Right cardiac atrium (tissue), 5 donors: ENCODE measurements at places on chromosomes 1 and 21. TPM values are rescaled to one million over a fixed set of nuclear protein-coding genes. Genes with fewer than 3 reads are reported as not detected.

Gene TLR5
- total RNA-seq = 6.4 TPM

Gene CACNA1S
- not detected for total RNA-seq

Gene TFAP2E
- 0.31 TPM for total RNA-seq

Gene PROK1
- total RNA-seq = not detected

- no peak for DNase-seq
Observed at GRCh38 chr1:227758366-227758765, 23.1 kb downstream of the SNAP47 start.

DNA sequence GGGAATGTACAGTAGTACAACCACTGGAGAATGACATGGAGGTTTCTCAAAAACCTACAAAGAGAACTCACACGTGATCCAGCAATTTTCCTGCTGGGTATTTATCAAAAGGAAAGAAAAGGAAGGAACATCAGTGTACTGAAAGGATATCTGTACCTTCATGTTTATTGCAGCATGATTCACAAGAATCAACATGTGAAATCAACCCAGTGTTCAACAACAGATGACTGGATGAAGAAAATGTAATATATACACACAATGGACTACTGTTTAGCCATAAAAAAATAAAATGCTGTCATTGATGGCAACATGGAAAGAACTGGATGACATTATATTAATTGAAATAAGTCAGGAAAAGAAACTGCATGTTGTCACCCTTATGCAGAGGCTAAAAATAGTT, 19.0 kb upstream of the CYP4A11 start:
- DNase-seq = no peak

DNA sequence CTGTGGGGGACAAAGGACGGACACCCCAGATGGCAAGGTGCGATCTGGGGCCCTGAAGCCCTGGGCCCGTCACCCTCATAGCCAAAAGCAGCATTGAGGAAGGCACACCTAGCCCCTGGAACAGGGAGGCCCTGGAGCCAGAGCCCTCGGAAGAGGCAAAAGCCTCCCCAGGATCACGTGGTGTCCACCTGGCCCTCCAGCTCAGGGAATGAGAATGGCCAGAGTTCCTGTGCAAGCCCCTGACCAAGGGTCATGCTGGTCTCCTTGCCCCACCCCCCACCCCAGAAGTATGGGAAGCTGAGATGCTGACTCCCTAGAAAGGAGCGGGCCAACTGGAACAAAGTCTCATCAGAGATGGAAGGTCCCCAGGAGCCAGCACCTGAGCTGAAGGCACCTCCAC, 1.0 kb upstream of the PDZK1IP1 start:
- DNase-seq = no peak

DNA sequence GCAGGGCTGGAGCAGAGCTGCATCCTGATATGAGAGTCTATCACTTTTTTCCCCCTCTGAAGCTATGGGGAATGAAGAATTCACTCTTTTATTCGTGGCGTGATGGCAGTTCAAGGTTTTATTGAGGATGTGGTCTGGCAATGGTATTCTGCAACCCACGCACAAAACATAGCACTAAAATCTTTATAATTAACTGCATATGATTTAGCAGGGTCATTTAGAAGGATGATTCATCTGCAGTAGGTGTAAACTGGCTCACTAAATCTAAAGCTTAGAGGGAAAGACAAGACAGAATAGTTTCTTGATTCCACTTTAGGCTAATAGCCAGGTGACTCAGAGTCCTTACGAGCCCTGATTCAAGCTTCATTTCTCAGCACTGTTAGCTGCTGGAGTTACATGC, 25.0 kb upstream of the CHRM3 start:
- no peak for DNase-seq

- DNase-seq = peak; percentile 80
Observed at GRCh38 chr1:228918335-228918734, 183.1 kb downstream of the RHOU start.

GRCh38 chr1:157310401-157310800, 172.2 kb upstream of the ETV3 start:
- no peak for DNase-seq

DNA sequence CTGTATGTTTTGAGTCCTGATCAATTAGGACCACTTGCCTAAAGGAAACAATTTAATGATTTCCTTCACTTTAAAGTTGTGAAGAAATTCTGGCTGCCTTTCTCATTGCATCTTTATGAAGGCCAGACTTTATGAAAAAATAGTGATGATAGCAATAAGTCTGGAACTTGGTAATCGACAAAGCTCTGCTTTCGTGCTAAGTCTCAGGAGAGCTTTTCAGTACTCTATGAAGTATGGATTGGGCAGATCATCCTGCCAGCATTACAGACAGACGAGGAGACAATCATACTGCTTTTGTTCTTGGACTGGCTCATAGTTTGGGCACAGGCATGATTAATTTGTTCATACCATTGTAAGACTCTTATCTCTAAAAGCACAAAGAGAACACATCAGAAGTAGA, 45.5 kb upstream of the KCNJ15 start:
- DNase-seq = no peak

GRCh38 chr21:29365661-29366265, 67.0 kb downstream of the BACH1 start:
- no peak for DNase-seq

DNA sequence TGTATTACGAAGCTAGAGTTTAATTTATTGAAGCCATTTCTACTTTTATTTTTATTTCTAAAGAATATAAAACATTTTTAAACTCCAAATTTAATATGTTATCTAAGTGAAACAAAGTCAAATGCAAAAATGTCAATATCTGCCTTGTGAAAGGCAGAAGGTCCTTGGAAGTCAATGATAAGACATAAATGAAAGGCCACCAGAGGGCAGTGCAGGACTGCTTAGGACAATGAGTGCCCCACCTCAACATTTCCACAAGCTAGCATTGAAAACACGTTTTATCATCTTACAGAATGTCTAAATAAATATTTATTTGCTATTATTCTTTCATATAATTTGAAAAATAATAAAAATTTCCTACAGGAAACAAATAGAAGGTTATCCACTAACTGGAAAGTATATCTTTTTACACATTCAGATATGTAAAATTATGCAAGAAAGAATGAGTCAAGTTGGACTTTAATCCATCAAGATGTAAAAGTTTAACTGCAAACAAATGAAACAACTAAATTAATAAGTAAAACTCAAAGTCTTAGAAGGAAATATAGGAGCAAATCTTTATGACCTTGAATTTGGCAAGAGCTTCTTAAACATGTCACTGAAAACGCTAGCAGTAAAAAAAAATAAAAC, 140.1 kb upstream of the FMN2 start:
- no peak for DNase-seq
